ENCODE measurements at places on chromosomes 2 and 18. TPM values are rescaled to one million over a fixed set of nuclear protein-coding genes. Genes with fewer than 3 reads are reported as not detected.

The SMAD7 gene
- 4.9 TPM for total RNA-seq

The CXCR1 gene
- not detected for total RNA-seq

The DYNAP gene
- not detected for total RNA-seq

The LYPD1 gene
- total RNA-seq, result 0.13 TPM

The BOLL gene
- total RNA-seq, result not detected

The SERPINB11 gene
- not detected for total RNA-seq

The INHBB gene
- total RNA-seq, result 35.3 TPM

The SRD5A2 gene
- total RNA-seq, result not detected

The SLC16A14 gene
- total RNA-seq, result 0.25 TPM

The AMER3 gene
- not detected for total RNA-seq

The AGFG1 gene
- 56.6 TPM for total RNA-seq

The RAB6C gene
- total RNA-seq, result not detected

The ERFE gene
- 0.13 TPM for total RNA-seq

The GAL3ST2 gene
- total RNA-seq, result not detected

The TNS1 gene
- total RNA-seq, result 21.1 TPM

The COLEC11 gene
- total RNA-seq, result 0.13 TPM

The HAAO gene
- total RNA-seq, result not detected

The RNF181 gene
- 224 TPM for total RNA-seq

The HOXD13 gene
- not detected for total RNA-seq

The BIN1 gene
- total RNA-seq, result 27.4 TPM

The TUBB8B gene
- not detected for total RNA-seq

The DSG4 gene
- not detected for total RNA-seq

The POTEJ gene
- total RNA-seq, result 0.38 TPM

The KRTCAP3 gene
- 0.38 TPM for total RNA-seq

The CENPA gene
- 17.1 TPM for total RNA-seq

The ALPP gene
- total RNA-seq, result not detected

The GNLY gene
- not detected for total RNA-seq

The TBR1 gene
- under 0.01 TPM for total RNA-seq

The ZNF804A gene
- not detected for total RNA-seq

The LINC00305 gene
- not detected for total RNA-seq

The LCT gene
- total RNA-seq, result not detected

All from dermis microvascular lymphatic vessel endothelial cell (primary cell).